RPMI8226 (cell line): ENCODE measurements at places on chromosomes 4 and X.

DNA sequence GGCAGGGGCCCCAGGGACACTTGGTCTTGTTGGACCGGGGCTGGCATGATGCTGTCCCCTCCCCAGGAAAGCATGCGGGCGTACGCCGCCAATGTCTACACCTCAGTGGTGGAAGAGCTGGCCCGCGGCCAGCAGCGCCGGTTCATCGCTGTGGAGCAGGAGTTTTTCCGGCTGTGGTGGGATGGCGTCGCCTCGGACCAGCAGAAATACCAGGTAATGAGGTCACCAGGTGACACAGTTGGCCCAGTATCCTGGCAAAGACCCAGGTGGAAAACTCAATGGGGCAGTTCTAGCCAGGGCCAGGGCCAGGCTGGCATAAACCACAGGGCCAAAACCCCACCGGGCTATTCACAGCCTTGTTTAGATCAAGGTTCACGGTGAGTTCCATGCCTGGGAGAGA lies 1.5 kb downstream of the MAN2B2 start:
- DNase-seq: no peak

- no peak for DNase-seq
Observed at GRCh38 chrX:489820-490219, 103.1 kb upstream of the PPP2R3B start.

- no peak for DNase-seq
Observed at GRCh38 chr4:95371476-95372224, 177.1 kb downstream of the UNC5C start.

DNA sequence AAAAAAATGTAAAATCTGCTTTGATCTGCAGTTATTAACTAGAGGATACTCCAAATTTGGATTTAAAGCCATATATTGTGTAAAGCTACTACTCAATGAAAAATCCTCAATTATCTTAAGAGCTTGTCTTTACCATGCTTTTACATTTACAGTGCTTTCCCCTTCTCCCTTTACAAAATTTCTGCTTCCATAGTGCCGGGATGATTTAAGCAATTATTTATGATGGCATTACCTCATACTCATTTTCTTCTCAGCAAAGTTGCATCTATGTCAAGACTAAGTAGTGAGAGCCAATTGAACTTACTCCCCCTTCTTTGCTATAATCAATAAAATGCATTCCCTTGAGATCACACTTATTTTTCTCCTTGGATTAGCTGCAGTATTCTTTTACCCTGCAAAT lies 505.4 kb upstream of the AGA start:
- DNase-seq: no peak

GRCh38 chr4:17356926-17357325 lies 155.0 kb downstream of the QDPR start:
- no peak for DNase-seq

DNA sequence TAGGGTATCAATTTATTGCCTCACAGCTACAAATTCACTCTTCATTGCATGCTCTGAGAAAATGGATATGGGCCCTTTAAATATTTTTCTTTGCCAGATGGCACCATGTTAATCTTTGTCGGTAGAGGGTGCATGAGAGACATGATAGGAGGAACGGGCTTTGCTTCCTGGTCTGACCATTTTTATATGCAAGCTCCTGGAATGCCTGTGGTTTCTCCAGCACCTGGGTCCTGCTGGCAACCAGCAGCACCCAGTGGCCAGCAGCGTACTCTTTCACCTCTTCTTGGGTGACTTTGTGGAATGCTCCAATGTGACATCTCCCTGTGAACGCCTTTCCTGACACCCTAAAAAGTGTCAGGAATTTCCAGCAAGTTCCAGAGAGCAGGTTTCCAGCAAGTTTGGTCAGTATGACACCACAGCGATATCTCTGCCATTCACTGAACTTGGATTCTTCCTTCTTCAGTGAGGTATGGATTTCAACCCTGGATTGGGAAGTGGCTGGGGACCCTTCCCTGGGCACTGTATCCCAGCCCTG lies 140.3 kb upstream of the PGRMC2 start:
- DNase-seq: peak; percentile 60

GRCh38 chr4:657834-658667 lies 16.0 kb downstream of the ATP5ME start:
- no peak for DNase-seq

DNA sequence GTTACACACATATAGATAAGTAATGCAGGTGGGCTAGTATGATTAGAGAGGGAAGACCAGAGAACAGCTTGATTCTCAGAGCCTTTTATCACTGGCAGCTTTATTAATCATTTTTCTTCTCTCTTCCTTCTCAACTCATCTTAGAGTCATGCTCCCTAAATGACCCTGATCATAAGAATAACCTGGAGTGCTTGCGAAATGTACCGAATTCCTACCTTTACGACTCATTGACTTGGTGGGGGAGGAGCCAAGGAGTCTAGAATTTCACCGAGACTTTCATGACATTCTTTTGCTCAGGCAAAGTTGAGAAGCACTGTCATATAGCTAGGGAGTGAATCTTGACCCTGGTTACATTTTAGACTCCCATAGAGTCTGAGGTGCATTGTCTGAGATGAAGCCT lies 298.9 kb upstream of the PUDP start:
- no peak for DNase-seq

- DNase-seq: peak; percentile 53
Observed at GRCh38 chr4:182448281-182449151, 205.3 kb downstream of the TENM3 start.

DNA sequence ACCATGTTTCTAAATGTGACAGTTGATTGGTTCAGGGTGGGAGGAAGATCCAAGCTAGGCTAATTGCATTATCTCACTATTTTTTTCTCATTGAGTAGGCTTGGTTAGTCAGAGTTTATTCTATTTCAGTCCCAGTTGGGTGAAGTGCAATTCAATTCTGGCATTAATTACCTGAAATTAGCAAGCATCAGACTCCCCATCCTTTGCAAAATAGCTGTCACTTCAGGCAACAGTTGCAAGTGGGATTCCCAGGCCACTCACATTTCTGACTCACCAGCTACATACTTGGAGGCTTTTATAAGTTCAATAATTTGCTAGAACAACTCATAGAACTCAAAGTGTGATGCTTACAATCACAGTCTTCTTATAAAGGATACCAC lies 155.8 kb upstream of the HAND2 start:
- no peak for DNase-seq

DNA sequence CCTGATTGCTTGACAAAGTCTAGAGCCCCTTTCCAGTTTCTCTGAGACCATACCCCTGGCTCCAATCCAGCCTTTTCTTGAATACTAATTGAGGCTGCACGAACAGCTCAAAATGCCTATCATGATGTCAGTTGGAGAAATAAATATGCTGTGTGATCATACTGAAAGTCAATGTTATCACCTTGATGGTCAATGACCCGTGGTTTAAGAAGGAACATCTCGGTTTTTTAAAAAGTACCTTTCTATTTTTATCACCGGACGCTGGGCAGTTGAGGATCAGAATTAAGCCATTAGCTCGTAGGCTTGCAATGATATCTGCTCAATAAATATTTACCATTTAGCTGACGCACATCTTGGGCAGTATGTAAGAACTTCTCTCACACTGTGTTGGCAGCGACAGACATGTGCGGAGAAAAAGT lies 852 bp upstream of the WDR44 start:
- DNase-seq: no peak

GRCh38 chr4:124433500-124433899 lies 279.0 kb downstream of the ANKRD50 start:
- DNase-seq: no peak

DNA sequence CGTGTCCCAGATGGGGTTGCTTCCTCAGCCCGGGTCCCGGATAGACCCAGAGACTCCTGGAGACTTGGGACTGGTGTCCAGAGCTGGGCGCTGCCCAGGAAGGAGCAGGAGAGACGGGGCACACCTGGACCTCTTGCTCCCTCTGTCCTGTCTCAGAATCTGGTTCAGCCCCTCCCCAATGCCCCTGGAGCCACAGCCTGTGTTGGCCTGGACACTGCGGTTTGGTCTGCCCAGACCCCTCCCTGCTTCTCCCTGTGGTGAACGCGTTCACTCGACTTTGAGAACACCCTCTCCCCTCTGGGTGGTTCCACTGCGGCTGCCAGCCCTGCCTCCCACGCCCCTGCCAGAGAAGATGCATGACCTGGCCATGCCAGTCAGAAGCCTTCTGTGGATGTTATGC lies 111.1 kb downstream of the HMX1 start:
- DNase-seq: no peak

DNA sequence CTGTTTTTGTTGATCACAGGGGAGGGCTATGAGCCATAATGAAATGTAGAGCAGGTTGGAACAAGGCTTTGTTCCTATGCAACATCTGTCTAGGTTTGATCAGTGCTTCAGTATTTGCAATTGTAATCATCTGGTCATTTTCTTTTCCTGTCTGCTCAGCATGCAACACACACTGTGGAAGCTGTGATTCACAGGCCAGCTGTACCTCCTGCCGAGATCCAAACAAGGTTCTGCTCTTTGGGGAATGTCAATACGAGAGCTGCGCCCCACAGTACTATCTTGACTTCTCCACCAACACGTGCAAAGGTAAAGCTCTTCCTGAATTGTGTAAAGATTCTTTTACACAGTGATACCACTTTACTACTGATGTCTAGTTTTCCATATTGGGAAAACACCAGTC lies 181.9 kb upstream of the ANXA3 start:
- DNase-seq: no peak

DNA sequence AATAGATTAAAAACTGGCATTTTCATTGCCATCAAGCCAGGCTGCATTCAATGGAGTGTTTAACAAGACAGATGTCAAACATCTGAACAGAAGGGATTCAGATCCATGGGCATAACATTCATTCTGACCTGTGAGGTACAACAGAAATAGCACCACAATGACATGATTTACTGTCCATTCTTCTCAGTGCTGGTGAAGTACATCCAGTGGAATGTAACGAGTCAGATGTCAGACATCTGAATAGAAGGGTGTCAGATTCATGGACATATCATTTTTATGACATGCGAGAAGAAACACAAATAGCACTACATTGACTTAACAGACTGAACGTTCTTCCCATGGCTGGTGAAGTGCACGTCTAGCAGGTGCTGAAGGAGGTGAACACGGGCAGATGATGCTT lies 186.4 kb downstream of the PPP4R3C start:
- DNase-seq: no peak

- DNase-seq: no peak
Observed at GRCh38 chr4:177569434-177569833, 127.2 kb upstream of the AGA start.

DNA sequence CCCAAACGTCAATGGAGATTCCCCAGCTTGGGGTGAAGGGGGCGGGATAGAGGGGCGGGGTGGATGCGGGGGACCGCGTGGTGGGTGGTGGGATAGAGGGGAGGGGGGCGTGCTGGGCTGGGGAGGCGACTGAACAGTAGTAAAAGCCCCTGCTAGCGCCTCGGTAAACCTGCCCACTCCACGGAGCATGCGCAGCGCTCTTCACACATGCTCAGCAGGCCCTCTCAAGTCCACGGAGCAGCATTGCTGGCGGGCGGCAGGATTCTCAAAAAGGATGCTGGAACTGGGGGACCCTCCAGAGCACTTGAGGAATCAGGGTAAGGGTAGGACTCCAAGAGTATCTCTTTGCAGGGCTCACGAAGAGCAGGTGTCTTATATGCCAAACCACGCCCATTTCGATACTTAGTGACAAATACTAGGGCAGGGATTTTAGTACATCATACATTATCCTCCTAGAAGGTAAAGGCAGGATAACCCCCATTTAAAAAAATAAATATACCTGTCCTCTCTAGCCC lies 378 bp upstream of the RPS6KA6 start:
- no peak for DNase-seq

DNA sequence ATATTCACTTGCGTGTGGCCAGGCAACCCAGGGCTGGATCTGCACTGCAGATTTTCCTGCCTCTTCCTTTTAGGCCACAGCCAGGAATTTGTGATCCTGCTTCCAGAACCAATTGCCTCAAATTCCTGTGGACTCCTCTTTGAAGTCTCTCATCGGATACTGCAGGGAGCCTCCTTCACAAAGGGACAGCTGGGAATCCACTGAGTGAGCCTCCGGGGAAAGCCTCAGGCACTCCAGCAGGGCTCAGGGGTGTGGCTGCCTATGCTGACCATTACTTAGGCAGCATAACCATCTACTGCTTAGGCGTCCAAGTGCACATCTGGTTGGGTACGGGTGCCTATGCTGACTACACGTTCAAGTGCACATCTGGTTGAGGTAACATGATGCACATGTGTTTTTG lies 321.5 kb downstream of the NLGN4X start:
- peak; percentile 53 for DNase-seq

- DNase-seq: no peak
Observed at GRCh38 chr4:111064342-111064993, 441.6 kb upstream of the PITX2 start.

DNA sequence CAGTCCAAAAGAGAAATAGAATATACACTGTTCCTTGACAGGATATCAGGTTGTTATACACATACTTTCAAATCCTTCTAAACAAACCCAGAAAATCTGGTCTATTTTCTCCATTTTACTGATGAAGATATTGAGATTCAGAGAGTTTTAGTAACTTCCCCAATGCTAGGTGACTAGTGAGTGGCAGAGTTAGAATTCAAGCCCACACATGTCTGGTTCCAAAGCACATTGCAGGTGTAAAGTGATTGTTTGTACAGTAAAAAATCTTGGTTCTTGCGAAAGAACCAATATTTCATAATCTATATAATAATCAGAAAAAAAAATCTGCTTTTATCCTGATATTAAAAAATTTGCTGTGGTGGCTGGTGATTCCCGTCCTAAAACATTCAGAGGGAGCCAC lies 39.5 kb upstream of the EMCN start:
- DNase-seq: no peak

- no peak for DNase-seq
Observed at GRCh38 chr4:81049907-81050306, 19.4 kb downstream of the BMP3 start.

DNA sequence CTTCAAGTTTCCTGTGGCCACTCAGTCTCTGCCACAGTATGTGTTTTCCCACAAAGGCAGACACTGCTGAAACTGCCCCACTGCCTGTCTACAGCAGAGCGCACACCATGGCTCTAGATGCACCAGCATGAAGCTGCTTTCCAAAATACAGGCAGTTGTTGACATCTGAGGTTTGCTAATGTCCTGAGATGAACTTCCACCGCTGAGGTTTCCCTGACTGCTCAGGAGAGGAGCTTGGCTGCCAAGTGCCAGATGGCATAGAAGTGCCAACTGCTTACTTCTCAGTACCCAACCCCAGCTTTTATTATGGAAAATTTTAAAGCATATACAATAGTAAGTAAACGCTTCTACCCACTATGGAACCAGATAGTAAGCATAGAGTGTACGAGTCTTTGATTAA lies 61.0 kb upstream of the EXOC1L start:
- peak; percentile 85 for DNase-seq

DNA sequence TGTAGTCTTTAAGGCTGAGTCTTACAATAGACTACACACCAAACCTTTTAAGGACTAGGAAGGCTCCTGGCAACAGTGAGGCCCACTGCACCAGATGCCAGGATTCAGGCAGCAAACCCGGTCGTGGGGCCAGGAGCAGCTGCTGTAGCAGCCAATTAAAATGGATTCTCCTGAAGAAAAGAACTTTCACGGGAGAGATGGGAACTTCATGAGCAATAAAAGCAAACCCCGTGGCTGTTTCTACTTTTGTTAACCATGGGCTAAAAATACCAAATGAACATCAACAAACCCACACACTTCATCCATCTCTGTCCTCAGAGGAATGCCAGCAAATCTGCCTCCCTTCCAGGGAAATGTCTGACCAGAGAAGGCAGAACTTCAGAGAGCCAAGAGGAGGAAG lies 101.4 kb downstream of the BTC start:
- no peak for DNase-seq

GRCh38 chr4:184769141-184769765 lies 35.4 kb upstream of the CENPU start:
- no peak for DNase-seq
